ENCODE measurements at places on chromosomes 2 and 18. TPM values are rescaled to one million over a fixed set of nuclear protein-coding genes. Genes with fewer than 3 reads are reported as not detected.

RASGRP3 gene
- 487 TPM for total RNA-seq

CD302 gene
- total RNA-seq = 5.2 TPM

COL4A3 gene
- not detected for total RNA-seq

ORC4 gene
- total RNA-seq = 41.3 TPM

CPLX4 gene
- not detected for total RNA-seq
